Midbrain (tissue), 1 donor: ENCODE measurements at places on chromosomes 1 and 21.
A peak's percentile ranks its signal among the peaks of the same experiment; 100 is the strongest.

GRCh38 chr1:188615321-188615720 lies 1786.6 kb downstream of the PLA2G4A start:
- no peak for DNase-seq

GRCh38 chr1:34867415-34867814 lies 7.9 kb upstream of the SMIM12 start:
- DNase-seq: no peak

- no peak for DNase-seq
These were observed 890.9 kb downstream of the MRPL39 start for GRCh38 chr21:24716281-24716918.

DNA sequence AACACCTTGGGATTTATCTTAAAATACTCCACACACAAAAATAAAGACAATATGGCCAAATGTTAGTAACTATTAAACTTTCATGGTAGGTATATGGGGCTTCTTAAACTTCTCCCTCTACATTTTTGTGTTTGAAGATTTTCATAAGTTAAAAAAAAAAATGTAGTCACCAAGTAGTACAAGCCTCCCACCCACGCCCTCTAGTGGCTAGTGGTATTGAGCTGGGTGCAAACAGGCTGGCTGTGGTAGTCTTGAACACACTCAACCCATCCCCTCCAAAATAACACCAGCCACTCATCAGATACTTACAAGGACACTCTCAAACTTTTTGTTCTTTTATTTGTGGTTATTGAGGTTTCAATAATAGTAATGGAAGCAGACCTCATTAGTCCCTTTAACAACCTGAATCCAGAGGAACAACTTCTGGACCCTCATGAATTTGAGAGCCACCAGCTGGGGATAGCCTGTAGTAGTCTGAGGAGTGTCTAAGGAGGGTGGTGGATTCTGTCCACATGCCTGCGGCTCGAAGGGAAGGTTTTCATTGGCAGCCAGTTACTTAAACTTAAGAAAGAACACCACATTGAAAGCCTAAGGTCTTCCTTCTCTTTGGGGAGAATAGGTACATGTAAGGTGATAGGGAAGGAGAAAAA lies 15.6 kb downstream of the RD3 start:
- peak; percentile 50 for DNase-seq

- DNase-seq: no peak
These were observed 15.8 kb upstream of the ZC3H12A start for GRCh38 chr1:37458551-37458950.

GRCh38 chr1:156801409-156802121 lies 15.1 kb downstream of the SH2D2A start:
- DNase-seq: no peak

- DNase-seq: no peak
These were observed 24.6 kb upstream of the KIF1B start for GRCh38 chr1:10185759-10186158.

DNA sequence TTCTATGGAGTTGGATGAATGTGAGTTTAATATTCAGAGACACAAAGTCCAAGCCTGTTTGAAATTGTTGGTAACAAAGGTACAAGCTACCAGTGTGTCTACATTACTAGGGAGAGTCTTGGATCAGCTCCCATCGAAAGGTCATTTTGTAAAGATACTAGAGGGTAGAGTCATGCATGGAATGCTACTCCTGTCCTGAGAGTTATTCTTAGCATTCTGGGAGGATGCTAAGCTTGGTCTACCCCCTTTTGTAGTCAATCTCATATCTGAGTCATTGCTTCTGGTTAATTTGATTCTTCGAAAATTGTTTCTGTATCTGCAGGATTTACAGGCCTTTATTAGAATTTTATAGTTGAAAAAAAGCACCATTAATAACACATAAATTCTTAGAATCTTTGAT lies 240.2 kb downstream of the ST6GALNAC3 start:
- DNase-seq: no peak

DNA sequence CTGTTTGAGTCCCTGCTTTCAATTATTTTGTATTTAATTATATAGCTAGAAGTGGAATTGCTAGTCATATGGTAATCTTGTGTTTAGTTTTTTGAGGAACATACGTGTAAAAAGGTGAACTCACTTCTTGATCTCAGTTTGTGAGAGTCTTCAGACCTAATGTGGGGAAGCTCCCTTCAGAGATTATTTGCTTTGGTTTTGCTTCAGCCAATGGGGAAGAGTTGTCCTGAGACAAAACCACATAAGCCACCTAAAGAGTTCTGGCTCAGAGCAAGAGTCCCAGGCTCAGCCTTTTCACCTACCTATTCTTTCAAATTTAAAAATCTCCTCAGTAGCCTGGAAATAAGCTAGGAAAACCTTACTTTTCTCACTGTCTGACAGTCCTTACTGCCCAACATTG lies 138.4 kb downstream of the UCK2 start:
- DNase-seq: no peak

DNA sequence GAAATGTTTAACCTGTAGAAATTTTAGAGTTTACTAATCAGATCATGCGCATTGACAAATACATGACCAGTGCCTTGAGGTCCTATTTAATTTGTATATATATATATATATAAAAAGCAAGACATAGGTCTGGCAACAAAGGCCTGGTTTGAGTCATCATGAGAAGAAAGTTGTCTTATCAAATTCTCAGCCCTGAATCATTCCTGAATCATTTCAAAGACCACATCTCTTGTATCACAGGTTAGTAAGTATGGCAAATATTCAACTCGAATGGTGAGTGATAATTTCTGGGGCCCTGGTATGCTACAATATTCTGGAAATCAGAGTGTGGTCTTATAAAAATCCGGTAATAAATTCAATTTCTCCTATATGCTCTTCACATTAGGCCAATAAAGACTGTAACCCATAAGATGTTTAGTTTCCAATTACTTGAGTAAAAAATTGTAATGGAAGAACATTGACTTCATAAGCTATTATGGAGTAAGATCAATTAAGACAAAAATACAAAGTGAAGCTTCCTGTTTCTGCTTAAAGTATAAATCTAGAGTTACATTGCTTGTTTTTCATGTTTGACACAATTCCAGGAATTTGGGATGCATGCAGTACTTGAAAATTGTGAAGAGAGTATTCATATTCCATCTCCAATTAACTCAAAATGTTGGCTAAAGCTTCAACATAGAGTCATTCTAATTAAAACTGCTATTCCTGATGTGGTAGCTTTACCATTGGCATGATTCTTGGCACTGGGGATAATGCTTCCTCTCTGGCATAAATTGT lies 309.4 kb downstream of the BRINP3 start:
- no peak for DNase-seq

DNA sequence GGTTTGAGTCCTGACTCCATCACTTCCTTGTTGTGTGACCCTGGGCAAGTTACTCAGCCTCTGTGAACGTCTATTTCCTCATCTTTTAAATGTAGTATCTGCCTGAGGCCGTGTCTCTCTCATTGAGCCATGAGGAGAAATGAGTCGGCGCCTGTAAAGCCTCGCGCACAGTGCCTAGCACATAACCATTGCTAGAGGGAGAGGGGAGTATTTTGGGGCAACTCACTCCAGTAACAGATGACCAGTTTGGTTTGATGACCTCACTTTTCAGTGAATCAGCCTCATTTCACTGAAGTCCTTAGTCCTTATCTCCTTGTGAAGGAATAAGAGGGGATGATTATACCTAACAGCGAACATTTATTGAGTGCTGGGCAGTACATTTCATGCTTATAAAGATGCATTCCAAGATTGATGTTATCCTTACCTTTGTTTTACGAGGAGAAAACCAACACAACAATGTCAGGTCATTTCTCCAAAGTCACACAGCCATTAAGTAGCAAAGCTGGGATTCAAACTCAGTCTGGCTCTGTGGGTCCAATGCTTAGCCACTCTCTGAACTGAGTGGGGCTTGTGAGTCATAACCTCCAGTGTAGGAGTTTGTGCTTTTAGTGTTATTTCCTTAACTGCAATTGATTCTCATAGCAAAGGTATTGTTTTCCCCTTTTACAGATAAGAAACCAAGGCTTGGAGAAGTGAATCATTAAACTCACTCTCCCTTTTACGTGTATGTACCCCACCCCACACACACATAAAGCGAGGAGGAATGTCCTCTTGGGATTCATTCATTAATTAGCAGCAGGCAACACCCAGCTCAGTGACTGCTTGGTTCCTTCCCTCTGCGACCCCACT lies 25.9 kb downstream of the KCNC4 start:
- DNase-seq: no peak

DNA sequence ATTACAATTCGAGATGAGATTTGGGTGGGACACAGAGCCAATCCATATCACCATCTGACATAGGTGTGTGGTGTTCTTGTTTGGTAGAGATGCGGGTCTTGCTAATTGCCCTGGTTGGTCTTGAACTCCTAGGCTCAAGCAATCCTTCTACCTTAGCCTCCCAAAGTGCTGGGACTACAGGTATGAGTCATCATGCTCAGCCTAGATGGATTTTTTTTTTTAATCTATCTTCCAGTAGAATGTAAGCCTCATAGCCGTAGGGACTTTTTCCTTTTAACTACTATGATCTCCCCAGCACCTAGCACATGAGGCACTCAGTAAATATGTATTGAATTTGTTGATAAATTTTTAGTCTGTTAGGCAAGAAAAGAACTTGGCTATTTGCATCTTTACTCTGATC lies 94.6 kb upstream of the TENT5C start:
- DNase-seq: no peak

GRCh38 chr21:20647607-20648006 lies 350.6 kb upstream of the NCAM2 start:
- DNase-seq: no peak

DNA sequence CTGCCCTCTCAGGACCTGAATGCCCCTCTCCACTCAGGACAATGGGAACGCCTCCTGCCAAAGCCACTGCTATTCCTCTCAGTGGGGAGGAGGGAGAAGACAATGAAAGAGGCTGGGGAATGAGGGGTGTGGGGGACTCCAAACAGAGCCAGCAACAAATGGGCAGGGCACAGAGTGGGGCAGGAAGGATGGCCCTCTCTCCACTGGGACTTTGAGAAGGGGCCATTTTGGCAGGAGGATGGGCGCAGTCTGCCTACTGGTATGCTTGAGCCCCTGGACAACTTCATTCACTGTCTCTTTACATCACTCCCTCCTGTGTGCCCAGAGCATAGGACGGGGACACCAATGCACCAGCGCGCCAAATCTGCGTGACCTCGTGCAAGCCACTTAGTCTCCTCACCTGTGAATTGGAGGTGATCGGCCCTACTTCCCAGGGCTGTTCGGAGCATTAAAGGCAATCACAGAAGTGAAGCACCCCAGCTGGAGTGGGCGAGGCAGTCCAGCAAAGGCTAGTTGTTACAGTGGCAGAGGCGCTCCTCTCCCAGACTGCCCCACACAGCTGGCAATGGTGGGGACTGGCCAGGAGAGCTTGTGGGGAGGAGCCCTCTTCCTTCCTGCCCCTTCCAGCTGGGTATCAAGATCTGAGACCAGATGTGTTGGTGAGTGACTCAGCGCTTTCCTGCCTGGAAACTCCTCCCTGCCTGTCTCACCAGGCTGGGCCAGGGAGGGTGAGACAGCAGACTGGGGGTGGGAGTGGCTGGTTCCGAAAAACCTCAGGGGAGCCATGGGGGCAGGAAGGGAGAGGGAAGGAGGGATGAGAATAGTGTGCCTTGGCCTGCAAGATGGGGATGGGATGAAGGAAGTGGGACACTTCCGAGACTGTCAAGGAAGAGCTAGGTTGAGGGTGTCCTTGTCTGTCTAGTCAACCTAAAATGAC lies 22.4 kb upstream of the SYNC start:
- DNase-seq: no peak

GRCh38 chr1:88462488-88463261 lies 221.4 kb upstream of the PKN2 start:
- DNase-seq: peak; percentile 77

DNA sequence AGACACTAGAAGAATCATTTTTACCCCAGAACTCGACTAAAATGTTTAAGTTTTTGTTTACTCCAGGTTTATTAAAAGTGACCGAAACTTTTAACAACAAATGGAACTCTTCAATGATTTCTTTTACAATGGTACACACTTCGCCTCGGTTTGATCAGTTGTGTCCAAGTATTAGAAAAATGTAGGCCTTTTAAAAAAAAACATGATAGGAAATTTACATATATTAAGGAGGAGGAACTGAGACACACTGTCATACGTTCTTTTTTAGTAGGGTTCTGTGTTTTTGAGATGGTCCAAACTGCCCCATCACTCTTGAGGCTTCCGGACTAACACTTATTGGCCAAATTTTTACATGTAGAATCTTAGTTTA lies 1.3 kb downstream of the PRDM2 start:
- no peak for DNase-seq

- DNase-seq: no peak
These were observed 39.0 kb upstream of the USH2A start for GRCh38 chr1:216462066-216462775.

GRCh38 chr21:15437883-15438282 lies 291.9 kb upstream of the USP25 start:
- DNase-seq: no peak

- DNase-seq: no peak
These were observed 134.0 kb upstream of the ARHGEF16 start for GRCh38 chr1:3320246-3321152.

DNA sequence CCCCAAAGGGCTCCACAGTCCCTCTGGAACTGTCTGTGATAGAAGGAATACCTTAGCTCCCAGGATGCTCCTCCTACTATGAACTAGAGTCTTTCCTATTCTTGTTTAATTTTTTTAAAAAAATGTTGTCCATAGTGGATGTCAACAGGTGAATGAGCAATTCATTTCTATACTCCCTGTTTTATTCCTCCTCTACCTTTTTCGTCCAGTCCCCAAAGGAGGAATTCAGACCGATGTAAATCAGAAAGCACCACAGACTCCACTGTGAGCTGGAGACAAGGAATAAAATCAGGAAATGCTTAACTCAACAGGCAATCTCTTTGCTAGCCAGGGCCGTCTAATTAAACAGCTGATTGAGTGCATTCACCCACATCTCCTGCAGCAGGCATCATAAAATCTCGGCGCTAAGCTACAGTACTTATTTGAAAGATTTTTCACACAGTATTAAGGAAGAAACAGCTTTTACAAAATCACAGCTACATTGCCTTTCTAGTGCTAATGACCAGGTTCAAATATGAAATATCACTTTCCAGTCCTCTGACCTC lies 381.6 kb downstream of the SIPA1L2 start:
- no peak for DNase-seq

- DNase-seq: no peak
These were observed 84.7 kb upstream of the LYPLAL1 start for GRCh38 chr1:219088778-219089557.

DNA sequence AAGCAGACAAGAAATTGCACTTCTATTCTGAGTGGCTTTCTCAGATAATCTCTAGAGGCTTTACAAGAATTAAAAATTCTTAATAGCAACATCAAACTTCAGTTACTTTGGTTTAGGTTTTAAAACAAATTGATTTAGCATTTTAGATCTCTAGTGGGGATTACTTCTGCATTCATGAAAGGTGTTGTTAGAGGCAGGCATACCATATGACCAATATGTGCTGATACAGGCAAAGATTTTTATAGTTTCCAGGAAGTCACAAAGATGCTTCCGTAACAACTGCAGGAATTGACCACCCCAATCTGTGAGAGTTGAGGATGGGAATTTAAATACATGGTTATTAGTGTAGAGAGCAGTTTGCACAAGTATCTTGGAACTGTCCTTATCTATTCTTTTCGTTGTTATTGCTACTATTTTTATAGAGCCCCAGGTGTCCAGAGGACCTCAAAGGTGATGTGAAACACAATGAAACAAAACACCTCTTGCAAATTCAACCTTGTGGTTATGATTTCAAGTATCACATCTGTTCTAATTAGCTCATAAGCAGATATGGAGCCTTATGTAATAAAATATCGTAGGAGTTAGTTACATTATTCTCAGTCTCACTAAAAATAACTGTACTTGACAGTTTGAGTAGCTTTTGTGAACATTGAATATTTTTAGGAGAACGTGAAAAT lies 512.7 kb upstream of the ADGRL4 start:
- DNase-seq: no peak
